ENCODE measurements at places on chromosomes 12 and 14.

DNA sequence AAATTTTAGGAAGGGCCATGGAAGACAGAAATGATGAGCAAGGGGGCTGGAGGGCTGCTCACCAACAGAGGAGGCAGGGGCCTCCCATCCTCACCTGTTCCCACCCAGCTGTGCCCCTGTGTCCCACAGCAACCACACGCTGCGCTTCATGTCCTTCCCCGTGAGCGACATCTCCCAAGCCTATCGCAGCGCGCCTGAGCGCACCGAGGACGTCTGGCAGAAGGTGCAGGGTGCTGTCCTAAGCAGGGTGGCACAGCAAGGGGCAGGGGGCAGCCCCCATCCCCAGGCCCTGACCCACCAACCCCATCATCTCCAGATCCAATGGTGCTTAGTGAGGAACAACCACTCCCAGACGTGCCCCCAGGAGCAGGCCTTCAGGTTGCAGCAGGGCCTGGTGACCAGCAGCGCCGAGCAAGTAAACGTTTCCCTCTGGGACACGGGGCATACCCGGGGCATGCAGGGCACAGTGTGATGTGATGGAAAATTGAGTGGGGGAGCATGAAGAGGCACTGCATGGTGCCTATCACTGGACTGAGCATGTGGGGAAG, 8.1 kb downstream of the CARMIL3 start:
- no peak for DNase-seq

DNA sequence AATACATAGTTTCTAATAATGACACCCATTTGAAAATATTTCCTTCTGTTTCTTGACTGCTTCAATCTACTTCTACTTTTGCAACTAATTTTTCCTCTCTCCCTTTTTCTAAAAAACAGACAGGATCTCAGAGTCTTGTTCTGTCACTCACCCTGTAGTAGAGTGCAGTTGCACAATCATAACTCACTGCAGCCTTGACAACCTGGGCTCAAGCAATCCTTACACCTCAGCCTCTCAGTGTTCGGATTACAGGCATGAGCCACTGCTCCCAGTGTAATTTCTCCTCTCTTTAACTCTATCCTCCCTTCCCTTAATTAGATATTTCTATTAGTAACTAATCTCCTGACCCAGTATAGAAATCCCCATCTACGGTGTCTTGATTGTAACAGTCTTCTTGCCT, 45.4 kb downstream of the SENP1 start:
- no peak for DNase-seq

- no peak for DNase-seq
Observed at GRCh38 chr12:109482894-109483293, 5.5 kb downstream of the UBE3B start.

GRCh38 chr12:52037248-52037861, 13.9 kb upstream of the NR4A1 start:
- no peak for DNase-seq

DNA sequence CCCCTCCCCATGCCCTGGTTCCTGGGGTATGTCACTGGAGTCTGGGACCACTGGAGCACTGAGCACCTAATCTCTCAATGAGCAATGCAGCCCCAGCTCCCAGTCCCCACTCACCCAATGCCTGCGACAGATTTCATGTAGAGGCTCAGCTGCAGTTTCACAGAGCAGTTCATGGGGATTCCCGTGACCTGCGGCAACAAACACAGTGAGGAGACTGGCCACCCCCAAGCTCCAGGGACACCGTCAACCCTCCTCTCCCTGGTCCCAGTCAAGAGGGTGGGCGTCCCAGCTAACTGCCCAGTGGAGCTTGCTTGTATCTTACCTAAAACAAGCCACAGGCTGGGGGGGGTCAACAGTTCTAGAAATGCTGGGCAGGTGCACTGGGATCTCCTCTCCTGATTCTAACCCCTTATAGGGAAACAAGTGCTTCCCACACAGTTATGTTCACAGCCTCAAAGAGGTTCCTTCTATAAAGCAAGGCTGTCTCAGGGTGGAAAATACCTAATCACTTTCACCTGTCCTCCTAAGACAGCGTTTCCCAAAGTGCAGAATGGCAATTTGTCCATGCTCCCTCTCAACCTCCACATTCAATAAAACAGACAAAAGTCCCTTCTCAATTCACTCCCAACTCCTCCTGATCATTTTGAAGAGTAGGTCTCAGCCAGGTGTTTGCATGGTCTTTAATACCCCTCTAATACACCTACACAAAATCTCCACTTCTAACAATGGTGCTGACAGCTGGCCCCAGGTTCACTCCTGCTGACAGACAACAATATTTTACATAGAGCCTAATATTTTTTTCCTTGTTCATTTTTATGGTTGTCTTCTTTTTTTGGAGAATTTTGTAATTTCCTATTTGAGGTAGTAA, 68.3 kb downstream of the SCARB1 start:
- DNase-seq, result no peak

DNA sequence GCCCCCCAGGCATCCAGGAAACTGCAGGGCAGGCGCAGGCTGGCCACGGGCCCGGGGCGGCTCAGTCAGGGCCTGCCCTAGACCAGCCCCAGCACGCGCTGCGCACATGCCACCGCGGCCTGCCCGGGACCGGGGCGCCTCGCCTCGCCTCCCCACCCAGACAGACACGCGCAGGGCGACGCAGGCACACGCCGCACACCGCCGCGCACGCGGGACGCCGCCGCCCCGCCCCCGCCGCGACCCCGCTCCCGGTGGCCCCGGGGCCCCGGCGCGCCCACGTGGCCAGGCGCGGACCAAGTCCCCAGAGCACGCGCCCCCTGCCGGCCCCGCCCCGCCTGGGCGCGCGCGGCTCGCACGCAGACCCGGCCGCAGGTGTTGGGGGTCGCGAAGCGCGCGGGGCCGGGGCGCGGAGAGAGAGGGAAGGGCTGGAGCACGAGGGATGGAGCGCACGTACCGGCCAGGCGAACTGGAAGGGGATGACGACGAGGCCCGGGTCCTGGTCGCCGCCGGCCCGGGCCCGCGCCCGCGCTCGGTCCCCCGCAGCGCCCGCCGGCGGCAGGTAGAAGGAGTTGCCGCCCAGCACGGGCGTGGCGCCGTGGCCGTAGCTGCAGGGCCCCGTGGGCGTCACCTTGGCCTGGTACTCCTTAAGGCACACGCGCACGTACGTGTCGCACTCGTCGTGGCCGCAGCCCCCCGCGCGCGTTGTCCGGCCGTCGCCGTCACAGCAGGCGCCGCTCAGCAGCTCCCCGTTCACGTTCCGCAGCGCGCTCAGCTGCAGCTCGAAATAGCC, 1.1 kb downstream of the JAG2 start:
- no peak for DNase-seq

DNA sequence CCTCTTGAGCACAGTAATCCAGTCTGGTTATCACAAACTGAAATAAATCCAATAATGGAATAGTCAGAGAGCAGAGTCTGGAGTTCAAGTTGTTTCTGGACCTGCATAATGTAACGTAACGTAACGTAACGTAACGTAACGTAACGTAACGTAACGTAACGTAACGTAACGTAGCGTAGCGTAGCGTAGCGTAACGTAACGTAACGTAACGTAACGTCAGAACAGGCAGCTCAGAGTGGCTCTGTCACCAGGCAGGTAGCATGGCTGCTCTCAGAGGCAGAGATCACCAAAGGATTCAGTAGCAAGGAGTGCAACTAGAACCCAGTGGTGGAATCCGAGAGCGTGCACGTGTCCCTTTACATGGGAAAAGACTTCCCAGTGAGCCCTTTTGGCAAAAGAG, 85.7 kb upstream of the USP44 start:
- DNase-seq, result no peak

GRCh38 chr12:94123127-94123526, 25.2 kb upstream of the PLXNC1 start:
- DNase-seq, result peak; percentile 40

DNA sequence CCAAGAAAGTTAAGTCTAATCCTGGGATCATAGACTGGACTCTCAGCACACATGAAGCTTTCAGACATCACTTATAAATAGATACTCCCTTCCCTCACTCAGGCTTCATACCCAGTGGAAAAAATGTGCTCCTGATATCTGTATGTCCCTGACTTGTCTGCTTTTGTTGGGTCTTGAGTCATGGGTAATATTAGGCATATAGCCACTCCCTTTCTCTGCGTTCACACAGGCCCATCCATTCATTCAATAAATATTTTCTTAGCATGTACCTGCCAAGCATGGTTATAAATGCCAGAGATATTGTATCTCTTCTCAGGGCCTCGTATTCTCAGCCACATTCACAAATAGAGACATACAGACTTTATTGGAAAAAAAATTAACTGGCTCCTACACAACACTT, 43.5 kb downstream of the COX16 start:
- no peak for DNase-seq

DNA sequence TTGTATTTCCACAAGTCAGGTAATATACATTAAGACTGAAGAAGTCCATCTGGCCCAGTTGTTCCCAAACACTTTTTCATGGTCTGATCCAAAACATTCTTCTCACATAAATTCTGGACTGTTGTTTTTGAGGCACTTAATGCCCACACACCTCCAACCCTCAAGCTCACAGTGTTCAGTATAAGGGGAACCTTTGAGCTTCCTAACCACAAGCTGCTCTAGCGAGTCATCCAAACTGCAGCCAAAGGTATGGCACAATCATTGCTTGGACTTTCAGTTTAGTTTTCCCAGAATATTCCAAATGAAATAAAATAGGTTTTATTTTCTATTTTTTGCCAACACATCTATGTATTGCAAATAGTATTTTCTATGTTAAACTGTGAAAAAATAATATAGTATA, 103.0 kb downstream of the PUS7L start:
- DNase-seq, result no peak

DNA sequence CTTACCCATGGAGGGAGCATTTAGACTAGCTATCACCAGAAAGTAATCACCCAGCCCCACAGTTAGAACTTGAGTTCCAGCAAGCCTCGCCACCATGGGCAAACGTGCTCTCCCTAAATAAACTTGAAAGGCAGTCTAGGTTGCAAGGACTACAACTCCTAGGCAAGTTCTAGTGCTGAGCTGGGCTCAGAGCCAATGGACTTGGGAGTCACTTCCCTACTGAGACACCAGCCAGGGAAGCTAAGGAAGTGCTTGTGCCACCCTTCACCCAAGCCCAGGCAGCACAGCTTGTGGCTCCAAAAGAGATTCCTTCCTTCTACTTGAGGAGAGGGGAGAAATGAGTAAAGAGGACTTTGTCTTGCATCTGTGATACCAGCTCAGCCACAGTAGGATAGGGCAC, 57.9 kb downstream of the SLCO1A2 start:
- DNase-seq, result no peak

DNA sequence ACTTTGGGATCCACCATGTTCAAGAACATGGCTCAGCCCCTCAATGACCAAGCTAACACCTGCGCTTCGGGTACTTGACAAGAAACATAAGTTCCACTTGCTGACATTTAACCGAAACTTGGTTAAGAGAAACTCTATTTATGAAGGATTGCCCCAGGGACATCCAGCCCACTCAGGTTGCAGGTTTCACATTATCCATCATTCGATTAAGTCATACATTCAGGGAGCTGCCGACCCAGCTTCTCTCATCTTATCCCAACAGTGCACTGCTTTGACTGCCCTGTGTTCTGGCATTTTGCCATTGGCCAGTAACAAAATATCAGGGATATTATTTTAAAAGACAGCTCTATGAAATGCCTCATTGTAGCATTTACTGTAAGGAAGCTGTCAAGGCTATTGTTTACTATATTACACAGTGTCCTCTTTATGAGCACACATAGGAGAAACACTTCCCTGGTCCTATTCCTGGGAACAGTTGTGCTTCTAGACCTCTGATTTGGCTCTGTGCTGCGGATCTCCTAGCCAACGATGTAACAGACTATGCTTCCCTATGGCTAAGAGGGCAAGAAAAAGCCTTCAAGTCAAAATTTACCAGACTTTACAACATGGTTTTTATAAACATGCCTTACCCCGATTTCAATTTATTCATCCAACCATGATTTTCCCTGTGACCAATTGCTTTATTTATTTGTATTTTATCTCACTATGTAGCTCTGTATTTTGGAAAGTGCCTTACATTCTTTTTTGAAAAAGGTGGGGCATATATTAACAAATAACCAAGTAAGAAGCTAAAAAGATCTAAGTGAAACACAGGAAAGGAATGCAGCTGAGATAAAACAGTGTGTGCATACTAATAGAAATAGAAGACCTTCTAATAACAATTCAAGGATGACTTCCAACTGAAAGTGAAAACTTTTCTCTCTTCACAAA, 109.3 kb downstream of the ITPR2 start:
- DNase-seq, result no peak

GRCh38 chr12:32100361-32100760, 6.3 kb upstream of the BICD1 start:
- no peak for DNase-seq

DNA sequence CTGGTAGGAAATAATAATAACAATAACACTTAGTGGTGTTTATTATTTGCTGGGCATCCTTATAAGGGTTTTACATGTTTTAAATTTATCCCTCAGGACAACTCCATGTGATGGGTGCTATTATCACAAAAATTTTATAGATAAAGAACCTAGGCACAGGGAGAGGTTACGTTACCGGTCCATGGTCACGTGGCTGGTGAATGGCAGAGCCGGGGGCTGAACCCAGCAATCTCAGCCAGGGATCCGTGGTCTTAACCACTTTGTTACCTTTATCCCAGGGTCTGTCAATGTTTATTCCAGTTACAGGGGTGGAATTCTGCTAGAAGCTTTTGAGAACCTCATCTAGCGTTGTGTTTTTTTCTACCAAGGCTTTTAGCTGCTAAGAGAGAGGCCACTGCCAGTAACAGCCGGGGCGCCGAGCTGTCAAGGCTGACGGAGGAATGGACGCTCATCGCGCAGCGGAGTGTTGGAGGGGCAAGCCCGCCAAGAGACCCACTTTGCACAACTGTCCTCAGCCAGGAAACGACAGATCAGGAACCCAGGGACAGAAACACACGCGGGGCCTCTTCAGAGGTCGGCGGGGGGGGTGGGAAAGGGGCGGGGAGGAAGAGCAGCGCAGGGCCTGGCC, 418 bp downstream of the AMN1 start:
- DNase-seq, result peak; percentile 71

GRCh38 chr14:33933386-33933933, 17.4 kb downstream of the EGLN3 start:
- DNase-seq, result no peak

GRCh38 chr12:116142936-116143898, 134.3 kb downstream of the MED13L start:
- DNase-seq, result peak; percentile 67

- peak; percentile 33 for DNase-seq
Observed at GRCh38 chr12:29160230-29160629, 11.2 kb downstream of the FAR2 start.

GRCh38 chr12:94427501-94428381, 31.9 kb downstream of the CEP83 start:
- DNase-seq, result no peak
